Large intestine (tissue), 12 donors: ENCODE measurements at places on chromosomes 2 and 18. TPM values are rescaled to one million over a fixed set of nuclear protein-coding genes. Genes with fewer than 3 reads are reported as not detected.

DNA sequence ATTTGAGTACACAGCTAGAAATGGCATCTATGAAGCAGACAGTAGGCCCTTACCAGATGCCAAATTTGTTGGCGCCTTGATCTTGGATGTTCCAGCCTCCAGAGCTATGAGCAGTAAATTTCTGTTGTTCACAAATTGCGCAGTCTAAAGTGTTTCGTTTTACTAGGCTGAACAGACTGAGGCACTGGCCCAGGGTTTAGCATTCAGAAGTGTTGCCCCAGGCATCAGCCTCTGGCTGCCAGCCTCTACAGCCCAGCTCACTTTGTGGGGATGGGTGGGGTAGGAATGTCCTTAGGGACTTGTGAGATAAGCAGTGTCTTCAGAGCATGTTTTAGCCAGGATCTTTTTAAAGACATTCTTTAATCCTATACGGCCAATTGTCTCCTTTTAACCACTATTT lies 51.5 kb upstream of the MGAT5 start:
- DNase-seq = no peak

- DNase-seq = no peak
These were observed 1.5 kb downstream of the MAP3K2 start for GRCh38 chr2:127386246-127386645.

DNA sequence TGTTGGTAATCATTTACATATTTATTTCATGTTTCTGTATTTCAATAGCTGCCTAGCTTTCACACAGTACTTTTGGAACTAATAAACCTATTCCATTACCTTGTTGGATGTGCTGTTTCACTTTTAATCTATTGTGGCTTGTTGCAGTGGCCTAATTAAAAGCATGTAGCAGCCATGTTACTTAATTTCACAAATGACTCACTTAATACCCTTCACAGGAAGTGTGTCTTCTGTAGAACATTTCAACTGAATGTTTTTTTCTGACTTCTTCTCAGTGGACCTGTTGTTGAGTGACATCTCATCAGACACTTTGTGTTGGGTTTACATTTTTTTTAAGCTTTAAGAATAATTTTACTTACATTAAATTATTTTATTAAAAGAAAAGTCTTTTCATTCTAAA lies 260.5 kb upstream of the THUMPD2 start:
- DNase-seq = no peak

DNA sequence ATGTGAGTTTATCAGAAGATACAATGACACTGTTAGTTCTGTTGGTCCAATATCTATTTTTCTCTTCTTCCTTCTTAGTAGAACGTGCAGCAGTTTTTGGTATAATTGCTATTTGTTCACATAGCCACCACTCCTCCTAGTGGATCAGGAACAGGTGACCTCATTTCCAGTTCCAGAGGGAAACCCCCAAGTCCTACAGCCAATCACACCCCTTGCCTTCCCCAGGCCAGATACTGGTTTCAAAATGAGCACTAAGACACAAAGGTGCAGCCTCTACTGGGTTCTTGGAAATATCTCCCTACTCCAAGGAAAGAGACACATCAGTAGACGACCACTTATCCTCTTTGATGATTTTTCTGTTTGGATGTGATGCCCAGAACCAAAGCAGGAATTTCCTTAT lies 103.2 kb downstream of the TCF4 start:
- no peak for DNase-seq

- DNase-seq = no peak
These were observed 68.1 kb downstream of the MYOM1 start for GRCh38 chr18:3151399-3152264.

GRCh38 chr2:28268386-28268785 lies 124.3 kb upstream of the FOSL2 start:
- peak; percentile 15 for DNase-seq

- no peak for DNase-seq
These were observed 83.3 kb downstream of the MALT1 start for GRCh38 chr18:58754544-58755068.

GRCh38 chr2:127957240-127957639 lies 70.6 kb downstream of the SAP130 start:
- DNase-seq = no peak

DNA sequence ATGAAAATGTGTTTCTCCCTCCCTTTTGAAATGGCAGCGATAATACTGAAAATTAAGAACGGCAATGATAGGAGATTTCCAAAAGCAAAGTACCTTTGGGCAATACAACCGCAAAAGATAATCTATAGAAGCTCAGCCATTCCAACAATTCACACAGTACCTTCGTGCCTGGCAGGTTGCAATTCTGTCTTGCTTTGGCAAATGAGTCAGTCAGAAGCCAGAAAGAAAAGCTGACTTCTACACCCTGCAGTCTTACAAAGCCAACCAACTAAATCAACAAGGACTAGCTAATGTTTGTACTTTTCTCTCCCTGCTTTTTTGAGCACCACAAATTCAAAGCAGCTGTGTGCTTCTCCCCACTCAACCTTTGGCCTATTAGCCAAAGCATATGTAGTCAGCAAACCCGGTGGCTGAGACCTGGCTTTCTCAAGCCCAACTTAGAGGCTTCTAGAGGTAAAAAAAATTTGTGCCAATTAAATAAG lies 25.7 kb upstream of the ID2 start:
- DNase-seq = no peak

DNA sequence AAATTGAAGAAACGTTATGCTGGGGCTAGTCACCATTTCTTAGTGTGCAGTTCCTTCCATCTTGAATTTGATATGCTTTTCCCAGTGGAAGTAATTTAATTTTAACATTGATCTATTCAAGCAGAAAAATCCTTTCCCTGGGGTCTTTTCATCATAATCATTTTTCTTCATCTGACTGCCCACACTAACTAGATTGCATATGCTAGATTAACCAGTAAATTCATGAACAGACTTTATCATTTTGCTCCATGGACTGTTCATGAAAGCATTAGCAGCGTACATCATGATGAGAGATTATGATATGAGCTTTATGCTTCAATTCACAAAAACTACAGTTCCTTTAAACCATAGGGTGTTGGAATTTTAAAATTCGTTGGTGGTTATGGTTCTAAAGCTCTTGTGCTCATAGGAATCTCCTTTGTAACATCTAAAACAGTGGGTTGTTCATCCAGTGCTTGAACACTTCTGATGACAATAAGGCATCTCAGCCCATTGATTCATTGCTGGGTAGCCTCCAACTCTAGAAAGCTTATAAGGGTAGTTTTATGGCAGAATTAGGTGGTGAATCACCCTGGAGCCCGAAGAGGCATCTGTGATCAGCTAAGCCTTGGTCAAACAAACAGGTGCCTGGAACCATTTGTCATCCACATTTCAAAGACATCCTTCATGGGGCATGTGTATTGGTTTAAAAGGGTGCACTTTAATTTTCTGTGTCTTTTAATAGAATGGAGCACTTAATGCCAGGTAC lies 77.2 kb upstream of the NDUFV2 start:
- no peak for DNase-seq

DNA sequence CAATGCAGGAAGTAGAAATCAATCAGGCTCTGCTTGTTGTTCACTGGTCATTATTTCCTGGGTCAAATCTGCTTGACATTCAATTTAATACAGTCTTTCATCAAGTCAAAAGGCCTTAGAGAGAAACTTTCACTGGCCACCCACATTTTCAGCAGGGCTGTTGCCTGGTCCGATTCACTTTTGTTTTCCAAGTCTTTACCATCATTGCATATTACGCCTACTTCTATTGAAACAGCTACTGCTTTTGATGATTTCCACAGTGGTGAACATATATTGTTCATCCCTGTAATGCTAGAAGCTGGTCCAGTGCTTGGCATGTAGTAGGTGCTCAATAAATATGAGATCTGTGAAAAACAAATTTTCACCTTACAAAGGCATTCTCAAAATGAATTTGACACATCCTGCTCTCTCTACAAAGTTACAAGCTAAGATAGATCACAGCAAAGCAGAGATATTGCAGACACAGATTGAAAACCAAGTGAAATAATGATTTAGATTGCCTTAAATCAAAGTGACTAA lies 600.1 kb downstream of the ARHGAP15 start:
- DNase-seq = no peak

DNA sequence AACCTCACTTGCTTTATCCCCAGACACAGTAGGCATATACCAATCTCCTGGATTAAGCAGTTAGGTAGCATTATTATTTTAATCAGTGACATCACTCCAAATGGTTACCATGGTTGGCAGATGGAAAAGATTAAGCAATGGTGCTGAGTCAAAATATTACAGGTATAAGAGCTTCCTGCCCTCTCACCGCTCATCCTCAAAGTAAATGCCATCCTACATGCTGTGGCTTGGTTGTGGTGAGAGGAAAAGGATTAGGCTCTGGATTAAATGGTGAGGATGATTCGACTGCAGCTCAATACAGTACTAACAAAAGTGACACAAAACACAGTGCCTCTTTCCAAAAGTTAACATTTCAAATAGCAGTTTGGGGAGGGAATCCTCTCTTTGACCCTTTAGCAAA lies 108.9 kb upstream of the ACAA2 start:
- no peak for DNase-seq

DNA sequence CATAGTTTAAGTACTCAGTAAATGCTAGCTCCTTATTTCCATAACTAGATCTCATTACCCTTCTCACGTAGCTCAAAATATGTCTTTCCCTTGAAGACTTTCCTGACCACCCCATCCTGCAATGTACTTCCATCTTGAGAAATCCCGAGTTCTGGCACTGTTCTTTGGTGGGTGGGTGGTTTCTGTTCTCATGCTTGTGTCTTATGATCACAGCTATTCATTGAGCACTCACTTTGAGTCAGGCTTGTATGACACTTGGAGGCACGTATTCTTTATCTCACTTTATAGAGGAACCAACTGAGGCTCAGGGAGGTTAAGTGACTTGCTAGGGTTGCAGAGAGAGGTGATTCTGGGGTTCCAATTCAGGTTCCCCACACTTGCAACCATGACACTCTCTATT lies 9.0 kb upstream of the CLIP4 start:
- no peak for DNase-seq

DNA sequence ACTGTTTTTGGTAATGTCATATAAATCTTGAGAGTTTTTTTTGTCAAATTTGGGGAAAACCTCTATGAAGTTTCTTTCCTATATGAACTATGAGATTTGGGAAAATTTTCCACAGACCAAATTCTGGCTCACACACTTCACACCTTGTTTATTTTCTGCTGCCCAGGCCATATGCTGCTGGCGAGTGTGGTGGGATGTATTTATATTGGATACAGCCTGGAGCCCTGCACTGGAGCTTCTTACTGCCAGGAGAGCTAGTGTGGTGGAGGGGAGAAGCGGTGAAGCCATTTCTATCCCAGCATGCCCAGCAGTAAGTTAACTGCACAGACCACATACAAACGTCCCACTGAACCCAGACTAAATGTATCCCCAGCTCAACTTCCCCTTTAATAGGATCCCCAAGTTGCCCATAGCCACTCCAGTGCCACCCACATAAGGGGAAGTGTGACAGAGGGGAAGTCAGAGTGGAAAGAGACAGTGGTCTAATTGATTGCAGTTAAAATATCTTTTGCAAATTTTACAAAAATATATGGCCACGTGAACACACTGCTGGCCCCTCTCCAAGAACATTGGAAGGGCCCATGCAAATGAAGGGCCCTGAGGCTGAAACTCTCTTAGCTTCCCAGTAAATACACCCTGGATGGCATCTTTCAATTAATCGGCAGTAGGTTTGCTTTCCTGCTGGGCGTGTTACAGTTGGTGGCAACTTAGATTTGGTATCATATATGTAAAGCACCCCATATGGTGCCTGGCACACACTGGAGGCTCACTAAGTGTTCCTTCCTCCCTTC lies 146.6 kb upstream of the ITGA6 start:
- DNase-seq = no peak

GRCh38 chr2:102606353-102606752 lies 13.0 kb upstream of the SLC9A2 start:
- peak; percentile 64 for DNase-seq

DNA sequence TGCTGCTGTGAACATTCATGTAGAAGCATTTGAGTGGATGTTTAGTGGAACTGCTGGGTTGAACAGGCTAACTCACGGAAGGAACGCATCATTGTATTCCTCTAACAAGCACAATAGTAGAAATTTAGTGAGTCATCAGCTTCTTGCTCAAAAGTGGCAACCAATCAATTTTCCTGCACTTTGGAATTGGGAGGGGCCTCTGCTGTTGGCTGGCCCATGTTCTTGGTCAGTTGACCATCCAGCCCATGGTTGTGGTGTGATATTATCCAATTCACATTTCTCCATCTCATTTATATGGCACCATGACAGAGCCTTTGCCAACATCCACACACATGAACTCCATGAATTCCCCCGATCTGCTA lies 95.0 kb downstream of the TNFRSF11A start:
- DNase-seq = peak; percentile 42

DNA sequence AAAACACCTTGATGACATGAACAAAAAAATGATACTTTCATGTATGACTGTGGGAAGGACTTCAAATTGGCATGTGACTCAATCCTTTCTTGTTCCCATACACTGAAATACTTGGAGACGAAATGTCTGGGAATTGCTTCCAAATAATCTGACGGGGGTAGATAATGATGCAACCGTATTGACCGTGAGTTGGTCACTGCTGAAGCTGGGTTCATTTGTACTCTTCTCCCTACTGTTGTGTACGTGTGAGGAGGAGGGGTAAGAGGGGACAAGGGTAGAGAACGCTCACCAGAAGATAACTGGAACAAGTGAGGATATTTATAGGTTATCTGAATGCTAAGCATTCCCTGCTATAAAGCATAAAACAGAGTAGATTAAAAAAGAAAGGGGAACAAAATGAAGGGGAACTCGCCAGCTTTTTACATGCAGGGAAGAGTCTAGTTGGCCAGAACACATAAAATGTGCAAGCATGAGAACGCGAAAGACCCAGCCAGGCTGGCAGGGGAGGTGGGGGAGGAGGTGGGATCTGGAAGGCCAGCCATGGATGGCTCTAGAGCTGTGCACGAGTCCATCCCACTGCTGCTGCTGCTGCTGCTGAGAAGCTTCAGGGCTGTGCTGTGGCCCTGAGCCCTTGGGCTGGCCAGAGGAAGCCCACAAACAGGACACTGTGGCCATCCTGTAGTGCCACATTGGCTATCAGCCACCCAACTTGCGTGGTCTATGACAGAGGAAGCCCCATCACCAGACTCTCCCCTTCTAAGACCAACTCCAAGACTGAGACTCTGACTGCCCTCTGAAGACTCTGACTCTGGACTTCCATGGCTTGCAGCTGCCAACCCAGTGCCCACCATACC lies 15.2 kb upstream of the CETN1 start:
- no peak for DNase-seq

Gene CPO
- polyA plus RNA-seq = 0.31 TPM

Gene HOXD1
- 2.6 TPM for polyA plus RNA-seq

Gene TUBA4B
- polyA plus RNA-seq = not detected

Gene GKN1
- not detected for polyA plus RNA-seq

Gene TANK
- 51.1 TPM for polyA plus RNA-seq

Gene FAM228A
- 0.12 TPM for polyA plus RNA-seq

Gene ZNF514
- 21.6 TPM for polyA plus RNA-seq
